Inflammatory macrophage treated with lipopolysaccharide for 1 hour (primary cell): ENCODE measurements at places on chromosomes 3 and 15.

GRCh38 chr15:89523101-89523500 lies 26.7 kb upstream of the RHCG start:
- no peak for DNase-seq

DNA sequence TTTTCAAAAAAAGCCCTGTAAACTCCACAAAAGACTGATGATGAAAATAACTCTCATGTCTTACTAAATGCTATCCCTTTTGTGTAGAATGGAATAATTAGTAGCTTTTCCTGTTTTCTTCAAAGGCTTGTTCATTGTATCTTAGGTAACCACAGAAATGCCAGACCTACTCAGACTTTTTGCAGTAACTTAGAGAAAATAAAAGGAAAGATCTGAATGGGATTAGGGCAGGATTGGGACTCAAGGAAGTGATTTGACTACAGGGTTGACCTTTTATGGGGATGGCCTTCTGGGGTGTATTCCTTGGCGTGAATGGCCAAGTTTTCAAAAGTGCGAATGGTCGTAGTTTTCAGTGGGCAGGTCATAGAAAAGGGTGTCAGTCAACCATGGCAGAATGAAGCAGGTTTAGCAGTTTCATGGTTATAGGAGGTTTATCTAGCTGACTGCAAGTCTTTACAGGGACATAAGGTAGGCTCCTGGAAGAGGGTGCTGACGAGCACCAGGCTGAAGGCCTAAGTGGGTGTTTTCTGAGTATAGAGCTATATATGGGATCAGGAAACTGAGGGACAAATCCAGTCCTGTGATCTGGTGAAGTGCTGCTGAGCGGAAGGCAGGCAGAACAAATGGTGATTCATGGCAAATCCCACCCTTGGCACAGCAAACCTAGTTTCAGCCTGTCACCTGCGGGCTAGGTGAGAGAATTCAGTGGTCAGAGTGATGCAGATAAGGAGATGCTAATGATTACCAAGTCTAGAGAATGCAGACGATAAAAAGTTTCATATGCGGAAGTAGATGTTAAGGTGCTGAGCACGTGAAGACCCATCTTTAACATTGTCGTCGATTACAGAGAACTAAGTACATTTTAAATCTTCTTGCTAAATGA lies 46.4 kb downstream of the IL1RAP start:
- no peak for DNase-seq

- no peak for DNase-seq
Measured at GRCh38 chr3:66344848-66345578, 124.2 kb downstream of the SLC25A26 start.

DNA sequence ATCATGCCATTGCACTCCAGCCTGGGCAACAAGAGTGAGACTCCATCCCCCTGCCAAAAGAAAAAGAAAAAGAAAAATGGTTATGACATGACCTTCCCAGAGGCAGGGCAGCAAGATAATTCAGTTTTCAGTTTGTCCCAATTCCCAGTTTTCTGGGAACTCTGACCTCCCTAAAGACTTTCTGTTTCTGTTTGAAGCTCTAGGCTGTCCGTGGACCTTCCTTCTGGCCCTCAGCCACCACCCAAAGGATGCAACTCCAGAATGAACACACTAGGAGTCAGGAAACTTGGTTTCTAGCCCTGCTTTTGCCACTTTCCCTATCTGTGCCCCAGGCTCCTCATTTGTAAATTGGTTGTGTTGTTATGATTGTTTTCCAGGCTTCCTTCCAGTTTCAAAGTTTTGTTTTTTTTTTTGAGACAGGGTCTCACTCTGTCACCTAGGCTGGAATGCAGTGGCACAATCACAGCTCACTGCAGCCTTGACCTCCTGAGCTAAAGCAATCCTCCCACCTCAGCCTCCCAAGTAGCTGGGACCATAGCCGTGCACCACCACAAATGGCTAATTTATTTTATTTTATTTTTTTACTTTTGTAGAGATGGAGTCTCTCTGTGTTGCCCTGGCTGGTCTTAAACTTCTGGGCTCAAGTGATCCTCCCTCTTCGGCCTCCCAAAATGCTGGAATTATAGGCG lies 68.6 kb downstream of the CDC25A start:
- DNase-seq, result no peak

DNA sequence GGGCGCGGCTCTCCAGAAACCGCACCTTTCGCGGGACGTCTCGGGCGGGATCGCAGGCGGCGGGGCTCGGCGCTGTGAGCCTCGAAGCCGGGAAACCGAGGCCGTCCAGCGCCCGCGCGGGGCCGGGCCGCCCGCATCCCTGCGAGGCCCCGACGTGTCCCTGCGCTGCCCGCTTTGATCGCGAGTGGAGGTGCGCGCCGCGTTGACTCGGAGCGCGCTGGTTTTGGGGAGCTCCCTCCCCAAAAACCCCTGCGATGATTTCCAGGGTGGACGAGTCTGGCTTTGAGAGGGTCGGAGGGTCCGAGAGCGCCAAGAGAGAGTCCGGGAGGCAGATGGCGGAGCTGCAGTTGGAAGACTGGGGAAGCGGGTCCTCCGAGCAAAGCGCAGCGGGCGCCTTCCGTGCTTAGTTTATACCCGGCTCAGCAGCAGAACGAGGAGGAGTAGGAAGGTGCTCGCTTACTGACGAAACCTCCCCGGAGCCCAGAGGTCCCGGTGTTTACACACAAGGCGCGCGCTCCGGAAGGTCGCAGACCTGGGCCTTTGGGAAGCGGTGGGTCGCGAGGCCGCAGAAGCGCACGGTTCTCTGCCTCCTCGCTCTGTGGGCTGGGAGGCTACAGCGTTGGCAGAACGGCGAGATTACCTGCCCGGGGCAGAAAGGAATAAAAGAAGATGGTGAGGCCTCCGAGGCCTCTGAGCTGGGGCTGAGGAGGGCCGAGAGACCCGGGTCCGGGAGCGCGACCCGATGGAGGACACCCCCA lies 687 bp downstream of the ALDH1A3 start:
- no peak for DNase-seq

GRCh38 chr3:27675287-27675686 lies 46.8 kb downstream of the EOMES start:
- DNase-seq, result no peak

DNA sequence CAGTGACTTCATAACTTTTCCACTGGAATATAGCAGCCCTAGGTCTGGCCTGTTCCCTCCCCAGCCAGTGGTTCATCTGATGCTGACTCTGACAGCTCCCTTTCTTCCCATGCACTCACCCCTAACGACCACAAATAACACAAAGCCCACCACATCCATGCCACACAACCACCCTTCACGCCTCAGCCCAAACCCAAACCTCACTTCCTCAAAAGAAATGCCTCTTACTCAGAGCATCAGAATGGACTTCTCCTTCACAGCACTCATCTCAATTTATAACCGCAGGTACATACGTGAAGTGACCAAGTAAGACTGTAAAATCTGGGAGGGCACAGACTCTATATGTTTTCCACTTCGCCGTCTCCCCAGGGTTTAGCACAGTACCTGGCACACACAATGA lies 1.1 kb downstream of the RBSN start:
- peak; percentile 60 for DNase-seq

- DNase-seq, result no peak
Measured at GRCh38 chr15:43382310-43382709, 11.4 kb downstream of the TUBGCP4 start.

DNA sequence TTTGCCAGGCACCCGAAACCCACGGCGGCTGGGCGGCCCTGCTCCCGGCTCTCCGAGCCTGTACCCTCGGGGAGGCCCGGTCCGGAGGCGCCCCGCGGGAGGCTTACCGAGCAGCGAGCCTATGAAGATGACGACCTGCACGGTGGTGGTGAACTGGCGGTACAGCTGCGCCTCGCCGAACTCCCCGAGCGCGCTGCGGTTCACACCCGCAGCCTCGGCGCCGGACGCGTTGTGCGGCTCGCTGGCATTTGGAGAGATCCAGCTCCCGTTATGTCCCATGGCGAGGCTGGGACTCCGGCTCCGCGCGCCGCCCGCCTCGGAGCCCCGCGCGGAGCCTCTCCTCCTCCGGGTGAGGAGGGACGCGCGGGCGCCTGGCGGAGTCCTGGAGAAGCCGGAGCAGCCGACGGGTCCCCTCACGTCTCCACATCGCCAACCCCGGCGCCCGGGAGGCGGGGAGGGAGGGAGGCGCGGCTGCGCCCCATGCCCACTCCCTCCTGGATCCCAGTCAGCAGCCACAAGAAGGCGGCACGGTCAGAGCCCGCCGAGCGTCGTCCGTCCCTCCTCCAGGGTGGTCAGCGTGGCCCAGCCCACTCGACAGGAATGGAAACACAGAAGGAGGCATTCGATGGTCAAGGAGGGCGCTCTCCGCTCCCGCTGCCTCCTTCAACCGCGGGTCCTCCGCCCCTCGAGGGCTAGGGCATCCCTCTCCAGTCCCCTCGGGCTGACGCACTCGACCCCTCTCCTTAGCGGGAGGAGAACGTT lies at the start of gene GPR176:
TSS of gene GPR176 (minus strand) at position 519 of the 762 bp plus-strand sequence. CDS start at position 279, 240 bp downstream.
- no peak for DNase-seq

DNA sequence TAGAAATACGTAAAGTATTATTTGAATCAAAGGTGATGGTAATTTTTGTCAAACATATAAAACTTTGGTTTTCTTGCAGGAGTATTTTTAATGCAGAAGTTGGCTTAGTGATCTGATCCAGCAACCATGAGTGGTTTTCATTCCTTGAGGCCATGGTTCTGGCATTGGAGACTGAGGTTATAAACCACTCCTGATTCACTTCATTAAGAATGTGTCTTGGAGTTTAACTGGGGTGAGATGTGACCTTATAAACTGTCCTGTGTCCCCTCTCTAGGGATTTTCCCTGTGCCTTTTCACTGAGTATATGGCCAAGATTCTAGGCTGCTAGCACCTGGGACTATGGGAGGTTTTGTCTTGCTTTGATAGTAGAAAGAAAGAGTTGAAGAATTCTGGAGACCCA lies 94.3 kb downstream of the RYR3 start:
- no peak for DNase-seq

DNA sequence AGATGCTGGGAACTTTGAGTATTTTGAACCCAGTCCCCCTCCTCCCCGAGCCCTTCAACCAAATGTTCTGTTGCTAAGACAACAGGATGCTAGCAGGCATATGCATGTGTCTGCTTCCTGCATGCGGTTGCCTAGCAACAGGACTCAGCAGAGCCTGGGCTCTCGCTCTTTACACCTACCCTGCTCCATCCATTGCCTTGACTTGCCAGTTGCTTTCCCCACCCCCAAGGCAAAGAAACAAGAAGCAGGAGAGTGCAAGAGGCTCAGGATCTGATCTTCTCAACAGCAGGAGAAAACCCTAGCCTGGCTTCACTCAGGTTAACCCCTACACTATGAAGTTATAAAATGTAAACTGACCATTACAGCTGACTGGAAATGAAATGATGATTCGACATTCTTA lies 393.0 kb downstream of the IGSF11 start:
- DNase-seq, result no peak

GRCh38 chr3:192409201-192409837 lies 318.0 kb downstream of the FGF12 start:
- no peak for DNase-seq

DNA sequence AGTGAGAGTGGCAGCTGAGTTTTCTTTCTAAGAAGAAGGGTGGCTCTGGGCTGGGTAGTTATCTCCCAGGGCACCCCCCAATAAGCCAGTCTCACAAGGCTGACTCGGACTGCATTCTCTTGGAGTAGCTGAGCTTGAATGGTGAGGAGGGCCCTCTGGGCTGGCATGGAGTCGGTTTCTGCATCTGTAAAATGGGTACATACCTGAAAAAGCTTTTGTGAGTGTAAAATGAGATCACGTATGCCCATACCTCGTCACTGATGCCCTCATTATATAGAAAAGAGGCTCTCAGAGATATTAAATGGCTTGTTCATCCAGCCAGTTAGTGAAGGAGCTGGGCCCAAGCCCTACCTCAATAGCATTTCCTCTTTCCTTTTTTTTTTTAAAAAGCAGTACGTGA lies 41.2 kb downstream of the SMAD6 start:
- DNase-seq, result no peak

GRCh38 chr15:31374489-31374888 lies 47.9 kb downstream of the KLF13 start:
- DNase-seq, result no peak

DNA sequence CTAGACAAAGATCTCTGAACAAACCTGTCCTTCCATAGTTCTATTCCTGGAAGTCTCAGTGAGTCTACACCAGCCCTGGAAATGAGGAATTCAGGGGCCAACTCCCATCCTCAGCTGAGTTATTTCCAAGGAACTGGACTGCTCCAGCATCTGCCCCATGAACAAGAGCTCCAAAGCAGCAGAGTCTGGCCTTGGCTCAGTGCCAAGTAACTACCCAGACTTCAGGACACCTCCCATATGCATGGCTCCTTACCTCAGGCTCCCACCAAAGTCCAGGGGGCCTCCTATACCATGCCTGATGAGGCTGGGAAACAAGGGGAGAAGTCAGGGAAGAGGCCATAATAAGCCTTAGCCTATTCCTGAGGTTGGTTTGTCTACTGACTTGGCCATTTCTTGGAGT lies 45.0 kb downstream of the FAIM start:
- no peak for DNase-seq

- DNase-seq, result peak; percentile 30
Measured at GRCh38 chr3:169661361-169662131, 2.0 kb downstream of the MECOM start.

DNA sequence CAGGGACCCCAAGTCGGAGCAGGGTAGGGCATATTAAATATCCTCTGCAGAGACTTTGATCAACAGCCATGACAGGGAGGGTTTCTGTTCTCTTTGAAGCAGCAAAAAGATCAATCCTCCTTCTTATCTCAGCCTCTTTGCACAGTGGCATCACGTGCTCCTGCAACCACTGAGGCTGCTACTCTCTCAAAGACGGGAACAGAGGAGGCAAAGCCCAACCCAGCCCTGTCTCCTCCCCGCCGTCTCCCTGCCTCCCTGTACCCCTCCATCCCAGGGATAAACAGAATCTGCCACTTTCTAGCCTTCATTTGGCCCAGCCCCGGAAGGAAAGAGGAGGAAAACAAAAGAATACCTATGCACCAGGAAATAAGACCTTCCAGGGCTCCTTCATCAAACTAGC lies 7.5 kb upstream of the TBC1D21 start:
- DNase-seq, result no peak

GRCh38 chr3:9897408-9898372 lies 5.0 kb upstream of the IL17RE start:
- DNase-seq, result no peak

GRCh38 chr15:56524915-56525314 lies 60.0 kb upstream of the MNS1 start:
- DNase-seq, result no peak

DNA sequence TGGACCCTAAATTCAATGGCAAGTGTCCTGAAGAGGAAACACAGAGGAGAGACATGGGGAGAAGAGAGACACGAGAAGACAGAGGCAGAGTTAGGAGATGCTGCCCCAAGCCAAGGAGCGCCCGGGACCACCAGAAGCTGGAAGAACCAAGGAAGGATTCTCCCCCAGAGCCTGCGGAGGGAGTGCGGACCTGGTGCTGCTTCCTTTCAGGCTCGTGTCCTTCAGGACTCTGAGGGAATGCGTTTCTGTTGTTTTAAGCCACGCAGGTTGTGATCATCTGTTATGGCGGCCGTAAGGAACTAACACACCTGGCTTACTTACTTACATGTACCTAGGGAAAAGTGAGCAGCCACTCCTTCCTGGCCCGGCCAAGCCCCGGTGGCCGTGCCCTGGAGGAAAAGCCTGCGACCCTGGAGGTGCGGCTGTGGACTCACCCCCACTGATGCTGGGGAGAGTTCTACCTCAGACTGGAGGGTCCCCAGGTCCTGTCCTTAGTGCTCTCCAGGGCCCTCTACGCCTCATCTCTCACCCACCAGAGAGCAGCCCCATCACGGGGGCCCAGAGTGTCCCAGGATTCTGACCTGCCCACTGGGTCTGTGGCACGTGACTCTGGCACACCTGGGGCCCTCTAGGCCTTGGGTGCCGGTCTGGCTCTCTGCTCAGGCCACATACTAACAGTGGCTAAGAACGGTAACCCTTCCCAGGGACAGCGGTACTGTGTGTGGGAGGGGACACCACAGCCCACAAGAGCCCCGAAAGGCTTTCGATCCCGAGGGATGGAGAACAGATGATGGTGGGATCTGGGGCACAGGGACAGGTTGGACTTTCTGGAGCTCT lies 61.8 kb downstream of the ITGA11 start:
- DNase-seq, result no peak
